Keratinocyte (primary cell): ENCODE measurements at places on chromosomes 4 and X.

DNA sequence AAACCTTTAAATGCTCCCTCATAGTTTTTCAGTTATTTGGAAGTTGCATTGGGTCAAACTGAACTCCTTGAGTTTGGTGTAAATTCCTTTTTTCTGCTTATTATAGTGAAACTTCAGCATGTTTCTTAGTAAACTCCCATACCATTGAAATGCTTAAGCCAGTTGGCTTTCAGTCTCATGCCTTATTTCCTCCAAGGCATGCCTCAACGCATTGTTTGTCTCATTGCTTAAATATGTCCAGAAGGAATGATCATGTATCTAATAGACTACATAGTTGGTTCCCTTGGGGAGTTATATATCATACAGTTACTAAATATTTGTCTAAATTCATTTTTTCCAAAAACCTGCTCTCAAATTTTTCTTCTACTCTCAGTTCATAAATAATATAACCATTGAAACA, 114.0 kb downstream of the STOX2 start:
- peak overlapping the region; percentile 68 for H3K27ac ChIP-seq
- H3K4me3 ChIP-seq: no peak overlapping the region
- H3K4me1 ChIP-seq: peaks cover 13% of the 10 kb centered on the region
- H3K36me3 ChIP-seq: no peaks in the 10 kb centered on the region
- no peak for DNase-seq
- H3K27me3 ChIP-seq: no peaks in the 10 kb centered on the region

DNA sequence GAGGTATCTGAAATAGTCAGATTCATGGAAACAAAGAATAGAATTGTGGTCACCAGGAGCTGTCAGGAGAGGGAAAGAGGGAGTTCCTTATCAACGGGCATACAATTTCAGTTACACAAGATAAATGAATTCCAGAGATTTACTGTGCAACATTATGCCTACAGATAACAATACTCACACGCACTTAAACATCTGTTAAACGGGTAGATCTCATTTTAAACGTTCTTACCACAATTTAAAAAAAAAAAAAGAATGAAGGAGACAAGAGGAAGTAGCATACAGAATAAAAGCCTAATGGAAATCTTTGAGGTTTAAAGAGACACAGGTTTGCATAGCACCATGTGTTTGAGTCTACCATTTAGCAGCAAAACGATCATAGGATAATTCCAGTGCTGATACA, 298.0 kb downstream of the DKK2 start:
- H3K27me3 ChIP-seq: no peaks in the 10 kb centered on the region
- H3K4me3 ChIP-seq: no peak overlapping the region
- H3K4me1 ChIP-seq: no peaks in the 10 kb centered on the region
- DNase-seq: no peak
- no peak overlapping the region for H3K27ac ChIP-seq

DNA sequence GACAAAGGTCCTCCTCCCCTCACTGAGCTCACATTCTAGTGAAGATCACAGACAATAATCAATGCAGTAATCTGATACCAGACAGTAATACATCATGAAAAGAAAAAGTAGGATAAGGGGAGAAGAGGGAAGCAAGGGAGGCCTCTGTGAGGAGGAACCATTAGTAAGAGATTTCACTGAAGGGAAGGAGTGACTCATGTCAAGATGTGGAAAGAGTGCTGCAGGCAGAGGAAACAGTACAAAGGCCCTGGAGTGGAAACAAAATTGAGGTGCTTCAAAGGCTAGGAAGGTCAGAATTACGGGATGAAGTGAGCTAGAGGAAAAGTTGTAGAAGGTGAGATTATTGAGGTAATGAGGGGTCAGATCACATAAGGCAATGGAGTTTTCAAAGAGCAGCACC, 38.1 kb downstream of the LAMTOR3 start:
- no peak overlapping the region for H3K27ac ChIP-seq
- H3K27me3 ChIP-seq: no peaks in the 10 kb centered on the region
- no peak overlapping the region for H3K4me3 ChIP-seq
- H3K4me1 ChIP-seq: peaks cover 11% of the 10 kb centered on the region

DNA sequence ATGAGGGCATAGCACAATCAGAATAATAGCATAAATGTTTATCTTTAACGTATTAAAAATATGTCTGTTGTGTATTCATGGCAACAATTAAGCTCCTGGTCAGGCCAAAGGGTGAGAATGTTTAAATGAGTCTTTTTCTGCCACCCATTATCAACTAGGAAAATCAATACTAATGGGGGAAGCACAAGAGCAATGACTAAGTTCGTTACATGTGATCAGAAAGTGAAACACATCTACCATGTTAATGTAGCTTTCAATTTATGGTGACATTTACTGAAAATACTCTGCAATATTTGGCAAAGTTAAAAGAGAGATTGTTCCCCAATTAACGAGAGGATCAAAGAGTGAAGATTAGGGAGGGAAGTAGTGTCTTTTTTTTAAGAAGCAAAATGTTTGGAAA, 143.7 kb downstream of the NAA11 start:
- no peak overlapping the region for H3K4me3 ChIP-seq
- DNase-seq: no peak
- no peaks in the 10 kb centered on the region for H3K4me1 ChIP-seq
- H3K27me3 ChIP-seq: no peaks in the 10 kb centered on the region
- H3K27ac ChIP-seq: no peak overlapping the region

- no peaks in the 10 kb centered on the region for H3K27me3 ChIP-seq
- no peak for DNase-seq
- H3K4me1 ChIP-seq: peaks cover 33% of the 10 kb centered on the region
- peak overlapping the region; percentile 76 for H3K4me3 ChIP-seq
Observed at GRCh38 chr4:184416913-184417734, 57.2 kb downstream of the IRF2 start.

GRCh38 chr4:184817494-184818215, 8.1 kb downstream of the ACSL1 start:
- H3K4me1 ChIP-seq: peaks cover 31% of the 10 kb centered on the region
- no peak overlapping the region for H3K4me3 ChIP-seq
- DNase-seq: no peak
- no peak overlapping the region for H3K27ac ChIP-seq
- H3K36me3 ChIP-seq: no peaks in the 10 kb centered on the region

GRCh38 chr4:1381181-1381621, 25.0 kb downstream of the NKX1-1 start:
- H3K27ac ChIP-seq: no peak overlapping the region
- no peaks in the 10 kb centered on the region for H3K4me1 ChIP-seq
- H3K36me3 ChIP-seq: peaks cover 20% of the 10 kb centered on the region
- no peak overlapping the region for H3K4me3 ChIP-seq

- peaks cover 12% of the 10 kb centered on the region for H3K27me3 ChIP-seq
- no peaks in the 10 kb centered on the region for H3K36me3 ChIP-seq
- no peak overlapping the region for H3K4me3 ChIP-seq
- peaks cover 8% of the 10 kb centered on the region for H3K4me1 ChIP-seq
Observed at GRCh38 chr4:15783676-15784075, 5.5 kb downstream of the CD38 start.

DNA sequence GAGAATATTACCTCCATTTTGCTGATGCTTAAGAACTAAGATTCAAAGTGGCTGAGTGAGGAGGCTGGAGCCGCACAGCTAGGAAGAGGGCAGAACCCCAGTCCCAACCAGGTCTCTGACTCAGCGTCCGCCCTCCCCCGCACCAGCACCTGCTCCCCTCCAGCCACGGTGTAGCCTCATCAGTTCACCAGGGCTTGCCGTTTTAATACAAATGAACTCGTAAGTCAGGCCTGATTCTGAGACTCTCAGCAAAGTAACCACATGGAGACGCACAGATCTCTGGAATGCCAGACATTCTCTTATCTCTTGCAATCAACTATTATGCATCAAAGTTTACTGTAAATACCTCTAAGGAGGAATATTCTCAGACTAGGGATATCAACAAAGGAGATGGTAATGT, 52.4 kb downstream of the ENPP6 start:
- no peaks in the 10 kb centered on the region for H3K36me3 ChIP-seq
- DNase-seq: no peak
- no peak overlapping the region for H3K4me3 ChIP-seq
- peaks cover 9% of the 10 kb centered on the region for H3K27me3 ChIP-seq
- H3K4me1 ChIP-seq: no peaks in the 10 kb centered on the region
- H3K27ac ChIP-seq: no peak overlapping the region

DNA sequence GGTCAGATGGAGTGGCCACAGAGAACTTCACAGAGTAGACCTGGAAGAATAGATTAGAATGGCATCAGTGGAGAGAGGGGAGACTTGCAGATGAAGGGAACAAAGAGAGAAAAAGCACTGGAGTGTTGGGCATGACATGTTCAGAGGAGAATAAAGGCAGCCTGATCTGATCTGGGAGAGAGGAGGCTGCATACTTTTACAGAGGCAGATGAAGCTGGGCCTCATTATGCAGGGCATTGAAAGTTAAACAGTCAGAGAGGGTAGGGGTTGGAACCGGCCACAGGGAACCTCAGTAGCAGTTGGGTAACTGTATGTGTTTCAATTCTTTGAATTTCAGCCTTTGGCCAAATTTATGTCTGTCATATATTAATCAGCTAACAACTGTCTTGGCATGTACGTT, 61.2 kb downstream of the SH3BGRL start:
- no peak overlapping the region for H3K27ac ChIP-seq
- no peak overlapping the region for H3K4me3 ChIP-seq
- no peaks in the 10 kb centered on the region for H3K36me3 ChIP-seq
- no peaks in the 10 kb centered on the region for H3K27me3 ChIP-seq
- H3K4me1 ChIP-seq: peaks cover 15% of the 10 kb centered on the region

DNA sequence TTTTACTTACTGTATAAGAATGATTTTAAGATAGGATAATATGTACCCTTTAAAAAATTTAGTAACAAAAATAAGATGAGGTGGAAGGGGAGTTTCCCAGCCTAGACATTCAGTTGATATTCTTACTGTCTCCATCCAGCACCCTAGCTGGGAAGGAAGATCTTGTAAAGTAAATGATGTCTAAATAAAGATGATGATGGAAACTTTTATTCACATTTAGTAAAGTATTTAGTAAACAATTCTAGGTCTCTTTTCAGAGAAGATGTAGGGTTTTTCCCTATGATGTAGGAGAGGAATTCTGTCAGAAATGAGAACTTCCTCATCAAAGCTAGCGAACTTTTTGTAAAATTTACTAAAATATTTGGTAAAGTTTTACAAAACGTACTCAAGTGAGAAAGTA, 136.8 kb downstream of the RAPGEF2 start:
- H3K4me3 ChIP-seq: no peak overlapping the region
- H3K27me3 ChIP-seq: no peaks in the 10 kb centered on the region
- peaks cover 8% of the 10 kb centered on the region for H3K4me1 ChIP-seq
- no peaks in the 10 kb centered on the region for H3K36me3 ChIP-seq
- no peak for DNase-seq
- H3K27ac ChIP-seq: no peak overlapping the region

DNA sequence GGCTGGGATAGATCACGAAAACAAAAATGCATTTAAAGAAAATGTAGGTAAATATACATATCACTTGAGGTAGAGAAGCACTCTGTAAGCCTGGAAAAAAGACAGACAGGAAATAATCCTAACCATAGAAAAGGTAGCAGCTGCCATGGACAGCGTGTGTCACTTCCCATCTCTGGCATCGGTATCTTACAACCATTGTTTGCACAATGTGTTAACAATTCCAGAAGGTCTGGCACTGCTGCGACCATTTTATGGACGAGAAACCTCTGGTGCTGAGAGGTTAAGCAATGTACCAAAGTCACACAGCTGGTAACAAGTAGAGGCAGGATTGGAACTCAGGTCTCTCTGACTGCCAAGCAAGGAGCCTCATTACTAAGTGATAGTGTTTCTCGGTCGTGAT, 1.7 kb upstream of the MTNR1A start:
- H3K4me1 ChIP-seq: peaks cover 6% of the 10 kb centered on the region
- no peak for DNase-seq
- H3K4me3 ChIP-seq: no peak overlapping the region
- H3K27ac ChIP-seq: no peak overlapping the region

- no peak for DNase-seq
- H3K36me3 ChIP-seq: peaks cover 2% of the 10 kb centered on the region
- no peak overlapping the region for H3K4me3 ChIP-seq
- H3K27ac ChIP-seq: peak overlapping the region; percentile 43
- no peaks in the 10 kb centered on the region for H3K27me3 ChIP-seq
- H3K4me1 ChIP-seq: peaks cover 33% of the 10 kb centered on the region
Observed at GRCh38 chr4:184415071-184415470, 59.3 kb downstream of the IRF2 start.

- no peaks in the 10 kb centered on the region for H3K36me3 ChIP-seq
- no peak for DNase-seq
- H3K4me3 ChIP-seq: no peak overlapping the region
- H3K27ac ChIP-seq: no peak overlapping the region
Observed at GRCh38 chrX:97704881-97705280, 821.2 kb downstream of the RPA4 start.

DNA sequence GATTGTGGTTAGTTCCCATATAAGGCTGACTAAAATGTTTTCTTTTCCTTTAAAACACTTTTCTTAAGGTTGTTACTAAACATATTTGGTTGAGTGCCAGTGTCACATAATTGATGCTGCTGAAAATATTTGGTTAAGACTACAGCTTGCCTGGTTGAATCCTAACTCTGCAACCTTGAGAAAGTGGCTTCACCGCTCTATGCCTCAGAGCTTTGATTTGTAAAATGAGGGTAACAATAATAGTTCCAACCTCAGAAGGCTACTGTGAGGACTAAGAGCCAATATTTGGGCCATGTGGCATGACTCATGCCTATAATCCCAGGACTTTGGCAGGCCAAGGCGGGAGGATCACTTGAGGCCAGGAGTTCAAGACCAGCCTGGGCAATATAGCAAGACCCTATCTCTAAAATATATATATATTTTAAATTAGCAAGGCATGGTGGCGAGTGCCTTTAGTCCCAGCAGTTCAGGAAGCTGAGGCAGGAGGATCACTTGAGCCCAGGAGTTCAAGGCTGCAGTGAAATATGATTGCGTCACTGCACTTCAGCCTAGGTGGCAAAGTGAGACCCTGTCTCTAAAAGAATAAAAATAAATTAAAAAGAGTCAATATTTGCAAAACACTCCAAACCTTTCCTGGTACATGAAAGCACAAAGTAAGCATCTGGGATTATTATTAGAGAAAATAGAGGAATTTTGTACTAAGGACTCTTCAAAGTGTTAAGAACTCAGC, 7.1 kb upstream of the NEIL3 start:
- no peak overlapping the region for H3K27ac ChIP-seq
- no peak overlapping the region for H3K4me3 ChIP-seq
- DNase-seq: no peak

GRCh38 chrX:74187211-74187610, 116.8 kb upstream of the ZCCHC13 start:
- H3K4me1 ChIP-seq: no peaks in the 10 kb centered on the region
- no peaks in the 10 kb centered on the region for H3K36me3 ChIP-seq
- DNase-seq: no peak
- no peak overlapping the region for H3K27ac ChIP-seq

- no peak overlapping the region for H3K27ac ChIP-seq
- no peaks in the 10 kb centered on the region for H3K36me3 ChIP-seq
- no peak for DNase-seq
- H3K4me1 ChIP-seq: no peaks in the 10 kb centered on the region
Observed at GRCh38 chr4:117096886-117097285, 11.5 kb upstream of the TRAM1L1 start.
